ENCODE measurements at places on chromosomes 2 and 18. TPM values are rescaled to one million over a fixed set of nuclear protein-coding genes. Genes with fewer than 3 reads are reported as not detected.

- H3K4me3 ChIP-seq = peak overlapping the region; percentile 9
- peak overlapping the region; percentile 18 for H3K27ac ChIP-seq
- H3K27me3 ChIP-seq = no peaks in the 10 kb centered on the region
- DNase-seq = no peak
- H3K36me3 ChIP-seq = peaks cover 6% of the 10 kb centered on the region
Observed at GRCh38 chr2:148667113-148667836, 22.7 kb downstream of the EPC2 start.

- peaks cover 18% of the 10 kb centered on the region for H3K36me3 ChIP-seq
- DNase-seq = no peak
- peaks cover 98% of the 10 kb centered on the region for H3K4me1 ChIP-seq
- H3K27me3 ChIP-seq = no peaks in the 10 kb centered on the region
- H3K27ac ChIP-seq = peak overlapping the region; percentile 94
- H3K4me3 ChIP-seq = peak overlapping the region; percentile 69
Observed at GRCh38 chr18:63182310-63182772, 137.2 kb downstream of the BCL2 start.

DNA sequence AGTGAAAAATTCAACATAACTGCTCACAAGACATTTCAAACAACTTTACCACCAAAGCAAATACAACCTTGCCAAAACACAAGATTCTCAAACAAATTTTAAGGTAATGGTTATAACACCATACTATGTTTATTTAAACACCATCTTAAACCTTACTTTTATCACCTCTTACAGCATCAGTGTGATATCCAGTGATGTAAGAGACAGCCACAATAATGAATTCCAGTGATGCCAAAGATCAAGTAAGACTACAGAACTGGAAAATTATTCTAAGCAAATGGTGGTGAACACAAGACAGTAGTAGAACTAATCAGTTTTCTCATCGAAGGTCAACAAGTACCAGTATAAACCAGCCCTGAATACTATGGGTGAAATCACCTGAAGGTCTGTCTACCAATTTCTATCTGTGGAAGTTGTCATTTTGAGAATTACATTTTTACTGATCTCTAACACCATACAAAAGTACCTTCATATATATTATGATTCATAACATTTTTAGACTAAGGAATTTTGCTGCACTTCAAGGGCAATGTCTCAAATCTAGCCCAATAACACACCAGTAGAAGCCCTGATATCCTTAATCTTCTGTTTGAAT is 146.2 kb downstream of the RBMS1 start:
- peaks cover 79% of the 10 kb centered on the region for H3K4me1 ChIP-seq
- peaks cover 6% of the 10 kb centered on the region for H3K36me3 ChIP-seq
- H3K27ac ChIP-seq = no peak overlapping the region
- H3K4me3 ChIP-seq = no peak overlapping the region

DNA sequence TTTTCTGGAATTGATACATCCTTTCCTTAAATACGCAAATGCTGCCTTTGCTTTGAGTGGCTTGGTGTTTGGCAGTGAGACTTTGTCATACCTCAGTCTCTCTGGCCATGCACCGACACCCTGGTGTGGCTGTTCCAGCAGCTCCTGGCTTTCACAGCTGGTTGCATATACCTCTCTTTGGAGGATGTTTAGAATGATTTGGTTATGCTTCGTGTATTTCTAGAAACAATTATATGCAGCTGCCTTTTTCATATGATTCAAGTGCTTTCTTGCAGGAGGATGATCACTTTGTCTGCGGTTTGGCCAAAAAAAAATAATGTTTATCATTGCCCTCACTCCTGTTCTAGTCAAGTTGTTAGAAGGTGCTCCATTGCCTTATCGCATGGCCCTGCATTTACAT is 95.0 kb upstream of the EML6 start:
- no peaks in the 10 kb centered on the region for H3K27me3 ChIP-seq
- no peak for DNase-seq
- H3K4me1 ChIP-seq = peaks cover 6% of the 10 kb centered on the region
- no peak overlapping the region for H3K4me3 ChIP-seq
- H3K36me3 ChIP-seq = peaks cover 18% of the 10 kb centered on the region

- H3K27me3 ChIP-seq = no peaks in the 10 kb centered on the region
- H3K4me1 ChIP-seq = no peaks in the 10 kb centered on the region
- H3K27ac ChIP-seq = no peak overlapping the region
Observed at GRCh38 chr18:48676756-48677368, 138.0 kb downstream of the CTIF start.

DNA sequence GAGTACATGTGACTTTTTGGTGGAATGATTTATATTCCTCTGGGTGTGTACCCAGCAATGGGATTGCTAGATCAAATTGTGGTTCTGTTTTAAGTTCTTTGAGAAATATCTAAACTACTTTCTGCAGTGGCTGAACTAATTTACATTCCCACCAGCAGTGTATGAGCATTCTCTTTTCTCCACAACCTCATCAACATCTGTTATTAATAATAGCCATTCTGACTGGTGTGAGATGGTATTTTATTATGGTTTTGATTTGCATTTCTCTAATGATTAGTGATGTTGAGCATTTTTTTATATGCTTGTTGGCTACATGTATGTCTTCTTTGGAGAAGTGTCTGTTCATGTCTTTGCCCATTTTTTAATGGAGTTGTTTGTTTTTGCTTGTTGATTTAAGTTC is 267.4 kb upstream of the NT5C1B start:
- H3K36me3 ChIP-seq = no peaks in the 10 kb centered on the region
- no peak overlapping the region for H3K27ac ChIP-seq
- H3K4me3 ChIP-seq = no peak overlapping the region
- no peaks in the 10 kb centered on the region for H3K27me3 ChIP-seq

DNA sequence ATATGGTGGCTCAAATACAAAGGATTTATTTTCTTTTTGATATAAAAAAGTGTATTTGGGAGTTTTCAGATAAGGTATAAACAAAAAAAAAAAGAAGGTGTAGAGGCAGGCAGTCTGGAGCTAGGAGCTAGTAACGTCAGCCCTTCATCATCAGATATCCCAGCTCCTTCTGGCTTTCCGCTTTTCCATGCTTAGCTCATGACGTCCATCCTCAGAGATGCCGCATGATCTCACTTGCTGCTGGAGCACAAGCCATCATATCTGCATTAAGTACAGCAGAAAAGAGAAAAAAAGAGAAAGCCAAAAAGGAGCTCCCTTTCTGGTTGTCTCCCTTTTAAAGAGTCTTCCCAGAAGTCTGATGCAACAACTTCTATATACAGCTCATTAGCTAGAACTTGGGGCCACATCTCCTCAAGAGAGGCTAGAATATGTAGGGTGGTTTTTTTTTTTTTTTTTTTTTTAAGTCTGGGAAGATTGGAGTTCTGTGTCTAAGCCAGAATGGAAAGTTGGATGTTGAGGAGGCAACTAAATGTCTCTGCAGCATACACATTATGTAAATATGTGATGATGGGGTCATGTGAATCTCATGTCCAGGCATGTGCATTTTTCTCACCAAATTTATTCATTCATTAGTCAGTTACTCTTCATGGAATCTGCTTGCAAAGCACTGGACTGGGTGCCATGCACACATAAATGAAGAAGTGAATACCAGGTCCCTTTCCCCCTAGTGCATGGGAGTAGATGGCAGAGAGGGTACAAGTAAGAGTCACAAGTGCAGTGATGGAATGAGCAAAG is 52.3 kb downstream of the DDX1 start:
- H3K27me3 ChIP-seq = no peaks in the 10 kb centered on the region
- peaks cover 18% of the 10 kb centered on the region for H3K36me3 ChIP-seq
- no peak overlapping the region for H3K4me3 ChIP-seq

GRCh38 chr2:9637330-9637729 is 6.5 kb upstream of the YWHAQ start:
- H3K4me1 ChIP-seq = peaks cover 34% of the 10 kb centered on the region
- no peak overlapping the region for H3K4me3 ChIP-seq
- DNase-seq = no peak
- no peaks in the 10 kb centered on the region for H3K36me3 ChIP-seq

DNA sequence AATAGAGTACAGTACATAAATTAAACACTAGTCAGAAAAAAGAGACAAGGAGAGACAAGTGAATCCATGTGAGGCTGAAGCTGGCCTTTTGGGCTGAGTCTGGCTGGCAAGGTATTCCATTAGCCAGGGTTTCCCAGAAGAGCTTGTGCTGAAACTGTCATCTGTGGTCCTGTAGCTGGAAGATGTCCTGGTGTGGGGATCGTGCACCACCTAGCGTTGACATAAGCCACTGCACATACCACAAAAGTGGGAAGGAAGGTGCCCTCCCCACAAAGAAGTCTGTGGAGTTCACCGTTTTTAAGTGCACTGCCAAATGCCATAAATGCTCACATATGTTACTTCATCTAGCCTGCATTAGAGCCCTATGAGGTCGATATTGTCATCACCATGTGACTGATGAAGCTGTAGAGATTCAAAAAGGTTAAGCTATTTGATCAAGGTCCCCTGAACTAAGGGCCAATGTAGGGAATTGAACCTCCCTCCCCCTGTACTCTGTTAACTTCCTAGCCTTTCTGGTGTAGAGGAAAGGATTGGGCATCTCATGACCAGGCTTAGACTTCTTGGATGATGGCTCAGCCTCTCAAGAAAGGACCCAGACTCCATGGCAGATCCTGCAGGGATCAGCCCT is 31.9 kb upstream of the GALNT14 start:
- DNase-seq = peak; percentile 61
- no peaks in the 10 kb centered on the region for H3K4me1 ChIP-seq
- no peak overlapping the region for H3K27ac ChIP-seq
- H3K4me3 ChIP-seq = no peak overlapping the region
- no peaks in the 10 kb centered on the region for H3K36me3 ChIP-seq

- DNase-seq = no peak
- H3K27me3 ChIP-seq = peaks cover 7% of the 10 kb centered on the region
- no peaks in the 10 kb centered on the region for H3K4me1 ChIP-seq
- H3K36me3 ChIP-seq = no peaks in the 10 kb centered on the region
- H3K27ac ChIP-seq = no peak overlapping the region
Observed at GRCh38 chr2:110983133-110983532, 137.6 kb upstream of the BCL2L11 start.

DNA sequence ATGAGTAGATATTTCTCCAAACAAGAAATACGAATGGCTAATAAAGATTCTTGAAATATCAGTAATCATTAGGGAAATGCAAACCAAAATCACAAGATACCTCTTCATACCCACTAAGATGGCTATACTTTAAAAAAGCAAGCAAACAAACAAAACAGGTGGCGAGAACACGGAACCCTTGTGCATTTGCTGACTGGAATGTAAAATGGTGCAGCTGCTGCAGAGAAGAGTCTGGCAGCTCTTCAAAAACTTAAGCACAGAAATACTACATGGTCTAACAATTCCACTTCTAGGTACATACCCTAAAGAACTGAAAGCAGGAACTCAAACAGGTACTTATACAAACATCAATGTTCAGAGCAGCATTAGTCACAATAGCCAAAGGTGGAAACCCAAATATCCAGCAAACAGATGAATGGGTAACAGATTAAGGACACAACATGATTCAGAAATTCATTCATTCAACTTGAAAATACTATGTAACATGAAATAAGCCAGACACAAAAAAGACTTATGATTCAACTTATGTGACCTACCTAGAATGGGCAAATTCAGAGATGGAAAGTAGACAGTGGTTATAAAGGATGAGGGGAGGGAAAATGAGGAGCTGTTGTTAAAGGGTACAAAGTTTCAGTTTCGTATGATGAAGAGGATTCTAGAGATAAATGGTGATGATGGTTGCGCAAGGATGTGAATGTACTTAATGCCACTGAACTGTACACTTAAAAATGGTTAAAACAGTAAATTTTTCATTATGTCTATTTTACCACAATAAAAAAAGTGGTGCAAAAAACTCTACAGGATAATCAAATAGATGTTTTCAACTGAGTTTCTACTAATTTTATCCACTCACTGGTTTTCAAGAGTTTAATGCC is 26.9 kb upstream of the GPR75 start:
- peak overlapping the region; percentile 4 for H3K4me3 ChIP-seq
- H3K27me3 ChIP-seq = no peaks in the 10 kb centered on the region
- H3K4me1 ChIP-seq = peaks cover 27% of the 10 kb centered on the region
- peak overlapping the region; percentile 10 for H3K27ac ChIP-seq

GRCh38 chr2:134178138-134178877 is 75.6 kb upstream of the MGAT5 start:
- H3K27me3 ChIP-seq = no peaks in the 10 kb centered on the region
- H3K36me3 ChIP-seq = no peaks in the 10 kb centered on the region
- no peak overlapping the region for H3K4me3 ChIP-seq
- H3K27ac ChIP-seq = peak overlapping the region; percentile 66
- DNase-seq = no peak
- H3K4me1 ChIP-seq = peaks cover 58% of the 10 kb centered on the region

GRCh38 chr2:202237787-202238233 is 587 bp downstream of the SUMO1 start:
- peak overlapping the region; percentile 72 for H3K27ac ChIP-seq
- no peaks in the 10 kb centered on the region for H3K27me3 ChIP-seq
- H3K36me3 ChIP-seq = peaks cover 5% of the 10 kb centered on the region
- no peak for DNase-seq
- H3K4me1 ChIP-seq = peaks cover 48% of the 10 kb centered on the region

DNA sequence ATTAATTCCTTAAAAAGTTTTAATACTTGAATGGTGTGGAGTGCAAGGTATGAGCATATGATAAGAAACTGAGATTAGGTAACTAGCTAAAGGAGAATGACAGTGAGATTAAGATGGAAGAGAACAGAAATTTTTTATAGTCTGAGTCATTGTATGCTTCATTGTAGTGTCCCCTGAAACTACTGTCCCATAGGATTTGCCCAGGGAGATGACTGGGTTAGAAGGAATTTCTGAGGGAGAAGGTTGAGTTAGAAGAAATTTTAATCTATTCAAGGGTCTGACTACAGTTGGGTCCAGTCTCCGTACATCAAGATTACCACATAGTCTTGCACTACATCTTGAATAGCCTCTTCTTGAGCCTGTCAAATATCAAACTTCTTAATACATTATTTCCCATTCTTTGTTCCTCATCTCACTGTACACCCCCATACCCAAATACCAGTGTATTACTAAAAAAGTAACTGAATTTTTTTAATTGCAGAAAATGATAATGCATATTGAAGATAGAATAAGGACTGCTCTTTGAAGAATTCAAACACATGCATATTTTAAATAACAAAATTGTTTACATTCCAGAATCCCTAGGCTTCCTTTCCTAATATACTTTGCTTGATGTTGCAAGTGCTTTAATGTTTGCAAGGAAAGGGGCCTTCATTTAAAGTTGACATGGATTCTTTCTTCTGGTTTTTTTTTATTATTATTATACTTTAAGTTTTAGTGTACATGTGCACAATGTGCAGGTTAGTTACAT is 314.3 kb upstream of the COL3A1 start:
- no peak overlapping the region for H3K27ac ChIP-seq
- no peaks in the 10 kb centered on the region for H3K36me3 ChIP-seq
- H3K4me1 ChIP-seq = no peaks in the 10 kb centered on the region
- H3K4me3 ChIP-seq = no peak overlapping the region
- DNase-seq = no peak

GRCh38 chr2:38552259-38552658 is 50.5 kb downstream of the HNRNPLL start:
- no peak for DNase-seq
- no peaks in the 10 kb centered on the region for H3K36me3 ChIP-seq
- H3K4me1 ChIP-seq = peaks cover 24% of the 10 kb centered on the region
- H3K4me3 ChIP-seq = no peak overlapping the region

- no peaks in the 10 kb centered on the region for H3K36me3 ChIP-seq
- no peaks in the 10 kb centered on the region for H3K27me3 ChIP-seq
- DNase-seq = no peak
- peaks cover 5% of the 10 kb centered on the region for H3K4me1 ChIP-seq
Observed at GRCh38 chr2:47237375-47238334, 82.5 kb upstream of the STPG4 start.

Gene VWA3B
- 0.19 TPM for total RNA-seq

Gene SOX11
- total RNA-seq = not detected

Gene PDIA6
- total RNA-seq = 79.3 TPM

Gene SRD5A2
- not detected for total RNA-seq

Gene CNDP1
- total RNA-seq = 0.16 TPM

Gene BCL2
- total RNA-seq = 98.3 TPM

Gene UGT1A10
- total RNA-seq = not detected

Gene ITPRIPL1
- 31.4 TPM for total RNA-seq

Gene B4GALT6
- 2.8 TPM for total RNA-seq

Measured in activated T-cell treated with anti-CD3 and anti-CD28 coated beads, Interleukin-2, amount 50 U/mL, for 72 hours (primary cell).